Cardiac muscle cell (in vitro differentiated cells and primary cell): ENCODE measurements at places on chromosomes 1 and 21.

GRCh38 chr1:18649693-18650370 is 19.2 kb downstream of the PAX7 start:
- DNase-seq, result peak; percentile 54

DNA sequence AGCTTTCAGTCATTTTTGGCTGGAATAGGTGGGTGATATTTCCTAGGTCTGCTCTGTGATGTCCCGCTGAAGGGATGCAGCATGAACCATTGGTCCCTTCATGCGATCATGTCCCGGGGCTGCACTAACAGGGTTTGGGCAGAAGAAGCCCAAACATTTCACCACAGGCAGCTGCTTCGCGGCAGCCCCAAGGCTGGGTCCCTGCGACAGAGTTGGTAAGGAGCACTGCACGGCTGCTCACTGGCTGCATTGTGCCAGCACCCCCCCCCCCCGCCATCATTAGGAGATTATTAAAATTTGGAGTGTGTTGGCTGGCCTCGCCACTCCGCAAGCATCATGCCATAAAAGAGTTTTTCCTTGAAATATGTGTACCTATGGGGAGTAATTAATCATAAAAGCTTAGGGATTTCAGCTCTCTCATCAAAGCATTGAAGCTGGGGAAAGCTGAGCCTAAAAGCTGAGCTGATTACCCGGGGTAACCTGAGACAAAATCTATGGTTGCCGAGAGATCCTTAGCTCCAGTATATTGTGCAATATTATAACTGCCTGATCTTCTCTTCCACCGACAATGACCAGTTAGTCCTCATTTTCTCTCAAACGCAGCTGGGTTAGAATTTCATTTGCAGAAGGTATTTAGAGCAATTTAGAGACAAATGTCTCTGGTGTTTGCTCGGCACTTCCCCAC is 62.5 kb downstream of the PEX14 start:
- DNase-seq, result no peak

- no peak for DNase-seq
Observed at GRCh38 chr1:232695621-232696385, 65.9 kb upstream of the SIPA1L2 start.

DNA sequence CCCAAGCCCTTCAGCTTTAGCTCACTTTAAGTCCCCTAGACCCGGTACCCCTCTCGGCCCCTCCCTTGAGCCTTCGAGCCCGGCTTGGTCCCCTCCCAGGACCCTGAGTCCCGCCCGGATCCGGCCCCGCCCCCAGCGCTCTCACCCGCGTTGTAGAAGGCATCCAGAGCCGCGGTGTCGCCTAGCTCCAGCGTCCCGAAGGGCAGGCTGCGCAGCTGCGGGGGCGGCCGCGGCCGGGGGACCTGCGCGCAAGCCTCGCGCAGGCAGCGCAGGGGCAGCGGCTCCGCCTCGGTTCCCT is 699 bp downstream of the MAP3K6 start:
- peak; percentile 73 for DNase-seq

GRCh38 chr1:228236744-228237143 is 28.9 kb downstream of the OBSCN start:
- DNase-seq, result peak; percentile 66

- DNase-seq, result peak; percentile 85
Observed at GRCh38 chr1:192550922-192551534, 24.5 kb upstream of the RGS1 start.

GRCh38 chr1:67577646-67578045 is 107.4 kb upstream of the GADD45A start:
- DNase-seq, result no peak

DNA sequence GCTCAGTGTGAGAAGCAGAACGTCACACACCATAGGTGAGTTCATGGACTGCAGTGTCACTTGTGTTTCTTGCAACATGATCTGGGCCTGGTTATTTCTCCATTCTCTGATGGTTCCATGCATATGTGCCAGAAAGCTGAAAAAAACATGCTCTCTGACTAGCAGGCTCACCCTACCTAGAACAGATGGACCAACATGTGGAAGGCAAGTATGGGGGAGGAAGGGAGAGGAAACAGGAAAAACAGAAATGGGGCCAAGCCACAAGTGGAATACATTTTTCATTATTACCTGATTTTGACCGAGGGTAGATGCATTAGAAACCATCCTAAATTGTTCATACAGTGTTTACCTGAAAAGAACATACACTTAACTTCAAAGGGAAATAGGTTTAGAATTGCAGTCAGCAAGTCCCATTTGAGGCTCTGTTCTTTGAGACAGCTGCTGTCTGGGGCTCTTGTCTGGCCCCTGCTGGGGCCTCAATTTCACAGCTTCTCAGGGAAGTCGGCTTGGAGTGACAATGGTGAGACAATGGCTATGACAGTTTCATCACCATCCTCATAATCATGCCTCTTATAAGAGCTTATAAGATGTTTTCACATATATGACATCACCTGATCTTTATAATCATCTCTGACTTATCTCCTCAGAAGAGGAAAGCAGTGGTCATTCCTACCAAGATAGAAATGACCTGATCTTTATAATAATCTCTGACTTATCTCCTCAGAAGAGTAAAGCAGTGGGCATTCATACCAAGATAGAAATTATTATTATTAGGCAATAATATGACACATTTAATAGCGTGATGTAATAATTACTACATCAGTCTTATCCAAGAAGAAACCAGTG is 327.3 kb downstream of the SIPA1L2 start:
- DNase-seq, result no peak

DNA sequence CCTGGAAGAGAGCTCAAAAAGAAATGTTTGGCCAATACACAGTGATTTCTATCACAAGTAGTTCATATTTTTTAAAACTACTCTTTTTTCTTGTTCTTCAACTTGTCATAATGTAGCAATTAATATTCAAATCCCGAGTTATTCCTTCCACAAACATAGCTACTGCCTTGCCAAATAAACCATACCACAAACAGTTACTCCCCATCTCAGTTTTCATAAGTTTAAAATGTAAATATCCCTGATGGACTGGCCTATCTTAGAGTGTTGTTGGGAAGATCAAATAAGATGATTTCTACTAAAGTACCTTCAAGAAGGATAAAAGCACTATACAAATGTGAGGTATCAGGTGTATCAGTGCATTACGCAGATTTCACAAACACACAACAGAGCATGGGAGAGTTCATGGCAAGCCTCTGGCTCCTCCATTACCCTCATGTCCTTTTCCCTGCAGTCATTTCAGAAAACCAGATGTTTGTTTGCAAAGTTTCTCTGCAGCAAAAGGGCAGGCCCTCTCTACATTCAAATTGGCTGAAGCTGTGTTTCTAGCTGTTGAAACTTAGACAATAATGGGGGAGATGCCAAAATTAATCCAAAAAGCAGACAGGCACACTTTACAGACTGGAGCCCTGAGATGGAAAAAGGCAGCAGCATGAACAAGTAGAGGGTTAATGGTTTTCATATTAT is 16.1 kb downstream of the WLS start:
- no peak for DNase-seq

- DNase-seq, result peak; percentile 68
Observed at GRCh38 chr1:161044908-161045735, 655 bp downstream of the USF1 start.

- DNase-seq, result no peak
Observed at GRCh38 chr1:78620666-78621065, 418 bp downstream of the IFI44L start.

GRCh38 chr1:107538502-107538901 is 397.7 kb downstream of the NTNG1 start:
- no peak for DNase-seq

DNA sequence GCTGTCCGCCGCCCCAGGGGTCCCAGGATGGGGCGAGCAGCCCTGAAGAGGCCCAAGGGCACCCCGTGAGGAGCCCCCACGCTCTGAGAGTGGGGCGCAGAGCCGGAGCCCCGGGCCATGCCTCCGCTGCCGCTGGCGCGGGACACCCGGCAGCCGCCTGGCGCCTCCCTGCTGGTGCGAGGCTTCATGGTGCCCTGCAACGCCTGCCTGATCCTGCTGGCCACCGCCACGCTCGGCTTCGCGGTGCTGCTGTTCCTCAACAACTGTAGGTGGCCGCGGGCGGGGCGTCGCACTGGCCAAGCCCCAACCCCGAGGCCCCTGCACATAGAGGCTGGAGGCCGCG is 14.5 kb downstream of the AGRN start:
- DNase-seq, result no peak

GRCh38 chr1:157089789-157090188 is 9.8 kb downstream of the ETV3L start:
- DNase-seq, result no peak

GRCh38 chr1:39698568-39698967 is 7.3 kb upstream of the HPCAL4 start:
- DNase-seq, result no peak

DNA sequence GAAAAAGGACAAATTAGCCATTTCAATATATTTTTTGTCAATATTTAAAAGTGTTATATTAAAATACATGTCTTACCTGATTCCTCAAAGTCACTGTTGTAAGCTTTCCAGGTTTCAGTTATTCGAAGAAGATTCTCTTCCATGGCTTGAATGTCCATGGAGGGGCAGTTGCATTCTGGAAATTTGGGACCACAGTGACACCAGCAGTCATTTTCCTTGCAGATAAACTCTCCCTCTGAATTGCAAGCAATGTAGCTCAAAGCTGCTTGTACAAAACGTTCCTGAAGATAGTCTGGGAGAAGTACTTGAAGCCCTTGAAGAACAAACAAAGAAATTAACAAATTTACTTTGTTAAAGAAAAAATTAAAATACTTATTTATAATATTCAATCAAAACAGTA is 251.7 kb downstream of the BRINP3 start:
- DNase-seq, result no peak

GRCh38 chr1:34358636-34359035 is 181.9 kb downstream of the C1orf94 start:
- no peak for DNase-seq

- DNase-seq, result no peak
Observed at GRCh38 chr1:92587445-92587844, 100.7 kb upstream of the GFI1 start.

GRCh38 chr21:20086508-20086907 is 911.7 kb upstream of the NCAM2 start:
- DNase-seq, result no peak

DNA sequence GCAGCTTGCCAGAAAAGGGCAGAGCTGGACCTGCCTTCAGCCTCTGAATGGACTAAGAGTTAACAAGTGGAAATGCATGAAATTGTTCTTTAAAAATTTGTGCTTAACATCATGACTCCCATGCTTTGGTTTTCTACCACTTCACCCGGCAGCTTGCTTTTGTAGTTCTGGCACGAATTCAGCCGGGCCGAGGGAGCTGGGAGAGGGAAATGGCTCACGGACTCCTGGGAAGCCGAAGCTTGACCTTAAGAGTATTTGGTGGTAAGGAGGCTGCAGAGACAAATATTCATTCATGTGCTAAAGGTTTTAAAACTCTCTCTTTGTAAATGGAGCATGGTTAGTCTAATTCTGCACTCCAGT is 17.2 kb upstream of the GFI1 start:
- DNase-seq, result peak; percentile 46

DNA sequence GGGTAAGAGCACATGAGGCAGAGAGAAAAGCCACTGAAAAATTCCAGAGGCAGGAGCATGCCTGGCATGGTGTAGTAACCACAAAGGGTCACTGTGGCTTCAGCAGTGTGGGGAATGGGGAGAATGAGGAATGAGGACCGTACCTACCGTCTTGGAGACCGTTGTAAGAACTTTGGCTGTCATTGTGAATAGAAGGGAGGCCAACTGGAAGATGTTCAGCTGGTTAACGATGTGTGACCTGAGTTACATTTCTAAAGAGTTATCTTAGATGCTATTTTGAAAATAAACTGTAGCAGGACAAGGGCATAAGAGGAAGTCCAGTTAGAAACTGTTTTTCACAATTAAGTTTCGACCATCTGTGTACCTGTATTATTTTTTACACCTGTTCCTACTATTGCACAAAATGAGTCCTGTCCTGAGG is 365.5 kb upstream of the SGIP1 start:
- peak; percentile 49 for DNase-seq
